GM12865 (cell line): ENCODE measurements at places on chromosomes 6 and 20.

DNA sequence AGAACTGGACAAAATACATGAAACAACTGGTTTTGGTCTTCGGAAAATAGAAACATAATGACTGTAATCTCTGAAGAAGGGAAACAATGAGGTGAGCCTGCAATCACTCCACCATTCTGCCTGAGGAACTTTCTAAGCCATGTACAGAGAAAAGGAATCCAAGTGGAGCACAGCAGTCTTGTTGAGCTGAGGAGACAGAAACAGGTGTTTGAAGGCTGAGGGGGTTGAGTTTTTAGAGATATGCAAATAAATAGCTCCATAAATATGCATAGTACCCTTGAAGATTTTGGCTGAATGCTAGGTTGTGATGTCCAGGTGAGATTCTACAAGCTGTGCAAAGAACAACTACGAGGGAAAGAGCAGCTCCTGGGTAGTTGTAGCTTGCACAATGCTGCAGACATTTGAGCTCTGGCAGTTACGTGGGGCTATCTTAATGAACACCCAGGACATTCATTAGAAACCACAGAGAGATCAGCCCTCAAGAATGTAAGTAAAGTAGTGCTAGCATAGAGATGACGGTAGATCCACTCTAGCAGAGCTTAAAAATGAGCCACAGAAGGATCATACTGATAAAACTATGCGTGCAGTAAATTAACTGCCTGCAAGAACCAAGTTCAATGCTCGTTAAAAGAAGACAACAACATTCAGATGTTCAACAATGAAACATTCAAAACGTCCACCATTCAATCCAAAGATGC, 24.3 kb downstream of the TUBB2B start:
- DNase-seq = peak; percentile 60

DNA sequence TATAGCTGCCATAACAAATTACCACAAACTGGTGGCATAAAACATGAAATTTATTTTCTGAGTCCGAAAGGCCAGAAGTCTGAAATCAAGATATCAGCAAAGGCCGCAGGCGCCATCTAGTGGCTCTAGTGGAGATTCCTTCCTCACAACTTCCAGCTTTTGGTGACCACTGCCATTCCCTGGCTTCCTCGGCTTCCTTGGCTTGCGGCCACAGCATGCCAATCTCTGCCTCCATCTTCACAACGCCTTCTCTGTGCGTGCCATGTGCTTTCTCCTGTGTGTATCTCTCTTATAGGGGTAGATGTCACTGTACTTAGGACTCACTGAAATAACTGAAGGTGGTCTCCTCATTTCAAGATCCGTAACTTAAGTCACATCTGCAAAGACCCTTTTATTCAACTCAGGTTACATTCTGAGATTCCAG, 5.4 kb upstream of the PLAGL1 start:
- DNase-seq = peak; percentile 72

GRCh38 chr6:56091159-56091869, 156.1 kb downstream of the COL21A1 start:
- no peak for DNase-seq

- DNase-seq = peak; percentile 55
These were observed 198.4 kb upstream of the TENT5A start for GRCh38 chr6:81950877-81951276.
